HuH-7 (cell line): ENCODE measurements at places on chromosomes 1 and 21.

DNA sequence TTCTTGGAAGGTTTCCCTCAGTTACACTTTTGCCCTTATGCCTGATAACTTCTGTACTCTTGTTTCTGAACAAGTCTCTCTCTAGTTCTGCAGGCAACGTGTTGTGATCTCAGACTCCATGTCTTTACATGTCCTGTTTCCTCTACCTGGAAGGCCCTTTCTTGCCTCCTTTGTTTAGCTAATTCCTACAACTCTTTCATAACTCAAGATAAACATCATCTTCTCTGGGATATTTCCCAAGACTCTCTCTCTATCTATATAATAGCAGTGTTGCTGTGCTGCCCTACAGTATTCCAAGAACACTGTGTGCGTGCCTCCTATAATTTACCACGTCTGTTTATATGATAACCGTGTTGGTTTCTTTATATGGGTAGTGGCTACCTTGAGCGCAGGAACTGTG lies 47.8 kb downstream of the CHRM3 start:
- no peak for DNase-seq

DNA sequence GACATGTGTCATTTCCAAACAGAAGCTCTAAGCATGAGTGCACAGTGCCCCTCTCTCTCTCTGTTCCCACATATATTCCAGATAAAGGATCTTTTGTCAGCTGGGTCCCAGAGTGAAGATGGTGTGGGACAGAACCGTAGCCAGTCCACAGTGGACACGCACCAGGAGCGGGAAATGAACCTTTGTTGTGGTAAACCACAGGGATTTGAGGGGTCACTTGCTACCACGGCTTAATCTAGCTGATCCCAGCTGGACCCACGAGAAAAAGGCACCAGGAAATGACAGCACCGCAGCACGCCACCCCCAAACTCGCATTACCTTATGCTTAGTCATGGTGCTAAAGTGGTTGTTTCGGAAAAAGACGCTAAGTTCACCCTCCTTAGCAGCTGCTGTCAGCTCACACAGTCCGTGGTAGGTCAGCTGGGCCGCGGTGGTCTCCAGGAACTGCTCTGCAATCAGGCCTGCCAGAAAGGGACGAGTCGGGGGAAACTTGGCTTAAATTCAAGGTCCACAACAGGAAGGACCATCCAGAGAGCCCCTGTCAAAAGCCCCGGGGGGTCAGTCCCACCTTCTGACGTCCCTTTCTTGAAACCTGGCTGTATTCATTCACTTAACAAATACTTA lies 7.5 kb downstream of the MINDY1 start:
- DNase-seq, result no peak

GRCh38 chr1:19504796-19505692 lies 19.7 kb upstream of the CAPZB start:
- DNase-seq, result no peak

- no peak for DNase-seq
Observed at GRCh38 chr1:19480282-19480681, 5.1 kb downstream of the CAPZB start.

- DNase-seq, result no peak
Observed at GRCh38 chr1:172465617-172466016, 21.7 kb upstream of the PIGC start.

DNA sequence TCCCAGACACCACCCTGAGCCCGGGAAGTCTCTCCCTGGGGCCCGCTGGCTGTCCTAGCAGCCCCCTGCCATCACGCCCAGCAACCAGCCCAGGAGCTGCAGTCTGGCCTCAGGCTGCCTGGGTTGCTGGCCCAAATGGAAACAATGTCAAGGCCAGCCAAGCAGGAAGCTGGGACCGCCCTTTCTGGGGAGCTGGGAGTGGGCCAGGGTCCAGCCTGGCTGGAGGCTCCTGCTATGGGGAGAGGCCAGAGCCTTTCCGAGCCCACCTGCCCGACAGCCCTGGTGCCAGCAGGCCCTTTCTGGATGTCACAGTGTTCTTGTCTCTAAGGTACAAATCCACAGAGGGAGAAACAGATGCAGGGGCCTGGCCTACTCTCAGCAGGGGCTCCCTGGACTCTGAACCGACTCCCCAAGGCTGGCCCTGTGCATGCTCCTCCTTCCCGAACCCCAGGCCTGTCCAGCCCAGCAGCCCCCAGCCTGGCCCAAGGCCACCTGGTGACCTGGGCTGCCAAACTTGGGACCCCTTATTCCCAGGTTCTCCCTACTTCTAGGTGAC lies 1.2 kb upstream of the MMEL1 start:
- DNase-seq, result no peak

- no peak for DNase-seq
Observed at GRCh38 chr1:45348020-45348419, 7.8 kb upstream of the MUTYH start.

- no peak for DNase-seq
Observed at GRCh38 chr1:9121496-9122409, 7.1 kb downstream of the GPR157 start.

DNA sequence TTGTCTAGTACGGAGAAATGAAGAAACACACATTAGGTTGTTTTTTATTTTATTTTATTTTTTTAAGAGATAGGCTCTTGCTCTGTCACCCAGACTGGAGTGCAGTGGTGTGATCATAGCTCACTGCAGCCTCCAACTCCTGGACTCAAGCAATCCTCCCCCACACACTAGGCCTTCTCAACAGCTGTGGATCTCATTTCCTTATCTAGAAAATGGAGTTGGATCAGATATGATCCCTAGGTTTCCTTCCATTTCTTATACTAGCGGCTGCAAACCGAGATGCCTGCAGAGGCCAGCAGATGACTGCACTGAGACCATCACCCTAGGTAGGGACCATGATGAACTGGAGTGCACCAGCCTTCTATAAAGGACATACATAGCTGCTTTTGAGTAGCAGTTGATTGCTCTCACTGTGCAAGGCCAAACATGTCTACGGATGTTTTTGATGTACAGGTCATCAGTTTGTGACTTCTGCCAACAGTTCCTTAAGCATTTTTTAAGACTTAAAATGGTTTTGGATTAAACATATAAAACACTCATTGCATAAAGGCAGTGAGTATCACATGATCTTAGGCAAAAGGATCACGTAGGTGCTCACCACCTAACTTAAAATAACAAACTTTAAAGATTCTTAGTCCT lies 11.4 kb upstream of the KLHL12 start:
- DNase-seq, result no peak

- DNase-seq, result no peak
Observed at GRCh38 chr21:29349702-29350101, 51.0 kb downstream of the BACH1 start.

- no peak for DNase-seq
Observed at GRCh38 chr1:117150316-117150715, 28.8 kb upstream of the TRIM45 start.

GRCh38 chr1:4061521-4062031 lies 161.5 kb upstream of the C1orf174 start:
- DNase-seq, result no peak

DNA sequence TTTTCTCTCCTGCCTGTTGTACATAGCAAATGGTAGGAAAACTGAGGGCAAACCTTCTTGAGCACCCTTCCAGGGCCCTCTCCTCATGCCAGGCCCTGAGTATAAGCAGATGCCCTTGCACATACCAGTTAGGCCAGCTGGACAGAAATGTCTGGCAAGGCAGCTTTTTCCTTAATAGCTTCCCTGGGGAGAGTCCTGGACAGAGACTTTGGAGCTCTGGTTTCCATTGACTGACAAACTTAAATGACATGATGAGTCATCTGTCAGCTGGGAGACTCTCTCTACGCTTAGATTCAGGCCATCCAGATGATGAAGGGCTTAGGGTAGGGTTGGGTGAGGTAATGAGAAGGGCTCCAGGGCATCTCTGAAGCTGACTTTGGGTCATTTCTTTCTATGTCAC lies 317.5 kb downstream of the ASTN1 start:
- DNase-seq, result no peak

DNA sequence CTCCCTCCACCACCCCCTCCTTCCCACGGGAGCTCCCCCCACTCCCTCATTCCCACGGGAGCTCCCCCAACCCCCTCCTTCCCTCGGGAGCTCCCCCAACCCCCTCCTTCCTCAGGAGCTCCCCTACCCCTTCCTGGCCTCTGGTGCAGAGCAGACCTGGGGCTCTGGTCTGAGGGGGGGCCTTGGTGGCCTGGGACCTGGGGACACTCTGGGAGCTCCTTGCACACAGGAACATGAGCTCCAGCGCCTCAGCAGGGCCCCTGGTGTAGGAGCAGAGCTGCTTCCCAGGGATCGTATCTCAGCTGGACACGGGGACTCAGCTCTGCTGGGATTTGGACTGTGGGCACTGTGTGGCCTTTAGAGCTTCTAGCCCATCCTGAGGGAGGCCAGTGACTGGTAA lies 19.7 kb upstream of the PRSS38 start:
- no peak for DNase-seq

DNA sequence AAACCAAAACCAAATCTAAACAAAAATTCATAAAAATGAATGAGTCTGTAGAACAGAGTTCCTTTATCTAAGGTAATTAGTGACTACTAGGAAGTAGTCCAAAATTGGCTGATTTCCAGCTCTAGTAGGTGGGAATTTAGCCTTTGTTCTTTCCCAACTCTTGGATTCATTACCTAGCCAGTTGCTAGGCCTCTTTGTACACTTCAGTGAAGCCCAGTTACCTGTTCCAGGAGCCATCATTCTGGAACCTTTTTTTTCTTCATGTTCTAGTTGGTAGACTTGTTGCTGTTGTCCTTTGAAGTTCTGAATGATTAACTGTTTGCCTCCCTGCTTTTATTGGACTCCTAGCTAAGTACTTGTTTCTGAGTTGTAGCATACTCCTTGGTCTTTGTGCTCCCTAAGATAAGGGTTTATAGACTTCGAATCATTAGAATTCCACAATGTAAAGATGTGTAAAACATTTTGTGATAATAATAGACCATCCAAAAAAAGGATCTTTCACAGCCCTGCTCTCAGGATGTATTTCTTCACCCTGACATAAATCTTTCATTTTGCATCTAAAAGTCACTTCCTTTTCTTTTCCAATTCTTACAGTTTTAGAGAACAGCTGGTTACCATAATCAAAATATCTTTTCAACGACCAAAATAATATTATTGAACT lies 9.8 kb downstream of the PLA2G4A start:
- DNase-seq, result no peak

DNA sequence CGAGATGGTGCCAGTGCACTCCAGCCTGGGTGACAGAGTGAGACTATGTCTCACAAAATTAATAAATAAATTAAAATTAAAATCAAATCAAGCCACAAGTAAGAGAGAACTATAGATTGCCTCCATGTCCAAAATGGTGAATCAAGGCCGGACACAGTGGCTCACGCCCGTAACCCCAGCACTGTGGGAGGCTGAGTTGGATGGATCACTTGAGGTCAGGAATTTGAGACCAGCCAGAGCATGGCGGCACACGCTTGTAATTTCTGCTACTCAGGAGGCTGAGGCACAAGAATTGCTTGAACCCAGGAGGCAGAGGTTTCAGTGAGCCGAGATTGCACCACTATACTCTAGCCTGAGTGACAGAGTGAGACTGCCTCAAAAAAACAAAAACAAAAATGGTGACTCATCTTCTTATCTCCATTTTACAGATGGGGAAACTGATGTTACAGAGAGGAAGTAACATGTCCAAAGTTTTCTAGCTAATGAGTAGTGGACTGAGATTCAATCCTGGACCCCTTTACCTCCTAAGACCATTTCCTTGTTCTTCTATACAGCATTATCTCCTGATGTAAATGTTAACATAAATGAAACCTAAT lies 99.0 kb upstream of the HNRNPU start:
- DNase-seq, result no peak

- DNase-seq, result peak; percentile 15
Observed at GRCh38 chr1:152048416-152049009, 11.7 kb upstream of the S100A11 start.

- no peak for DNase-seq
Observed at GRCh38 chr1:169495916-169496315, 10.2 kb upstream of the SLC19A2 start.

DNA sequence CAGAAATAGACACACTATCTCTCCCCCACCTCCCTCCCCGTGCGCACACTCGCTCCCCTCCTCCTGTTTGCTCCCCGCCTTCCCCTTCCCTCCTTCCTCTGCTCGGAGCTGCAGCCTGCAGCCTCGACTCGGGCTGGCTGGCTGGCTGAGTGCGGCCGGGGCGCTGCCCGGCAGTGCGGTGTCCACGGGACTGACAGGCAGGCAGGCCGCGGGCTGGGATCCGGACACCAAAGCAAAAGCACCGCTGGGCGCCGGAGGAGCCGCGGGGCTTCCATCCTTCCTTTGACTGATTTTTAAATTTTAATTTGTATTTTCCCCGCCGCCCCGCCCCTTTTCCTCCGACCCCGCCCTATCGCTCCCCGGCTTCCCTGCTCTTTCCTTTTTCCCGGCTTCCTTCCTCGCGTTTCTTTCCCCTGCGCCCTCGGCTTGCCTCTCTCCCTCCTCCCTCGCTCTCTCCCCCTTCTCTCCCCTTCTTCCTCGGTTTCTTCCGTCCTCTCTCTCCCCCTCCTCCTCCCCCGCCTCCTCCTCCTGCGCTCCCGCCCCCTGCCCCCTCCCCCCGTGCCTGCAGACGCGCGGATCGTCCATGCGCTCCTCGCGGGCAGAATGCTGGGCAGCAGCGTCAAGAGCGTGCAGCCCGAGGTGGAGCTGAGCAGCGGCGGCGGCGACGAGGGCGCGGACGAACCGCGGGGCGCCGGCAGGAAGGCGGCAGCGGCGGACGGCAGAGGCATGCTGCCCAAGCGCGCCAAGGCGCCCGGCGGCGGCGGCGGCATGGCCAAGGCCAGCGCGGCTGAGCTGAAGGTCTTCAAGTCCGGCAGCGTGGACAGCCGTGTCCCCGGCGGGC lies 109.4 kb downstream of the NAV1 start:
- DNase-seq, result peak; percentile 27

DNA sequence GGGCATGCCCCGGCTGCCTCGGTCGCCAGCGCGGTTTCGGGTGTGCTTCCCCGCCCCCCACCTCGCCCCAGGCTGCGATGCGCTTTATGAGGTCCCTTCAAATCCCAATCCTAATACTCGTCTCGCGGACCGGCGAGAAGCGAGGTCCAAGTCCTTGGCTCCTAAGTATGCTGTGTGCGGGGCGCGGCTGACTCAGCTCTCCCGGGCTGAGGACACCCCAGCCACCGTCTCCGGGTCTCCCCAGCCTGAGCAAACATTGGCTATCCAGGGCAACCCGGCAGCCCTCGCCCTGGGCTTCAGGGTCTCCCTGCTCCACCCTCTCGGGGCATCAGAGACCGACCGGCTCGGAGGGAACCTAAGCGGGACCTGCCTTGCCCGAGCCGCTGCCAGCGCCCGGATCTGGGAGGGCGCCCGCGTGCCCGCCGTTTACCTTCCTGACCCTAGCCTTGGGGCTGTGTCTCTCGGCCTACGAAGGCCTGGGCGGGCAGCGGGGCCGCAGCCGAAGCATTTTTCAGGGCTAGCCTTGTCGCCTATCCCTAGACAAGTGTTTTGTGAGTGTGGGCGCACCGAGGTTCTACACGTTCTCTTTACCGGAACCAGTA lies 1.2 kb downstream of the ITPKB start:
- DNase-seq, result no peak

GRCh38 chr1:54487571-54488050 lies 60.4 kb upstream of the ACOT11 start:
- no peak for DNase-seq

DNA sequence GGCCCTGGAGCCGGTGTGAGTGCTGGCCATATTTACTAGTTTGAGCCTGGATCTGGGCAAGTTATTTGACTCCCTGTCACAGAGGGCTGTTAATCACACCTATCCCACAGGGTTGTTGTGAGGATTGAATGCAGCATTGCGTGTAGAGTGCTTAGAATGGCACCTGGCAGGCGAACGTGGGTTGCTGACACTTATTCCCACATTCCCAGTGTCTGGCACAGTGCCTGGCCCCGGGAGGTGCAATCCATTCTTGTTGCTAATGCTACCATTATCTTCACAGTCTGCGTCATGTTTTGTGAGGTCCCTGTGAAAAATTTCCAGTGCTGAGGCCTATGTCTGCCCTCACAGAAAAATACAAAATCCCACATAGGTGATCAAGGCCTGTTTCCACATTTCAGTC lies 66.1 kb downstream of the CD2 start:
- no peak for DNase-seq
